GM23248 (cell line): ENCODE measurements at places on chromosomes 12 and 14.

DNA sequence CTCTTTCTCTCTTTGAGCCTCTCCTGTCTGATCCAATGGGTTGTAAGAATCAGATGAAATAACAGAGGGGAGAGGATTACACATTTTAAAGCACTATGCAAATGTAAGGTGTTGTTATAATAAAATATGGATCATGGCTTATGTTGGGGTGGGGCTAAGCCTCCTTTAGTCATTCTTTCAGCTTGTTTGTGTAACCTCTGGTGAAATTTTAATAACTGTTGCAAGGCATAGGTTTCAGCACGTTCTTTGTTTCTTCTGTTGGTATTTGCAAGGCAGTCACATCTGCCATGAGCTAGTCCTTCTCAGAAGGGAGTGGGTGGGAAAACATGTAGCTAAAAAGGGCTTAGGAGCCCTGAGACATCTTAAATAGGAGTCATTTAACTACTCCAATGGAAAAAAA lies 74.8 kb upstream of the FRMD6 start:
- DNase-seq: peak; percentile 78

GRCh38 chr14:102323102-102323501 lies 3.6 kb downstream of the ZNF839 start:
- peak; percentile 96 for DNase-seq

DNA sequence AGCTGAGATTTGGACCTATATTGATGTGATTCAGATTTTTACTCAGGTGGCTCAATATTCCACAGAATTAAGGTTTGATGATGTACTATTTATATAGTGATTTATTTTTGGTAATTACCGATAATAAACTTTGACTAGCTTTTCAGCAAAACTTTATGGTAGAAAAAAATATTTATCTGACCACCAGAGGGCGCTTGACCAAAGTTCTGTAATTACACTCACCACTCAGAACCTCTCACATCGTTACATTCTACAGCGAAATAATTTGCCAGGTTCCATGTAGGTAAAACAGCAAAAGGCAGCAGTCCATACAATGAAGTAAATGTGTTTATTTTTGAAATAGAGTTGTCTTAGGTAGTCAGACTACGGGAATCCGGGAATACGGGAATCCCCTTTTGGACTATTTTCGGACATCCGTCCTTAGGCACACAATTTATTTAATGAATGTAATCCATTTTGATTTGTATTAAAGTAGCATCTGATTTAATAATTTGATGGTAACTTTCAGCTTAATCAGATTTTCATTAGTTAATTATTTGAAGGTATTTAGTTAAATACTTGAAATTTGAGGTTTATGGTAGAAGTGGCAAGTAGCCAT lies 143.0 kb upstream of the DDHD1 start:
- peak; percentile 52 for DNase-seq

GRCh38 chr12:49819786-49820185 lies 8.4 kb downstream of the NCKAP5L start:
- peak; percentile 34 for DNase-seq

DNA sequence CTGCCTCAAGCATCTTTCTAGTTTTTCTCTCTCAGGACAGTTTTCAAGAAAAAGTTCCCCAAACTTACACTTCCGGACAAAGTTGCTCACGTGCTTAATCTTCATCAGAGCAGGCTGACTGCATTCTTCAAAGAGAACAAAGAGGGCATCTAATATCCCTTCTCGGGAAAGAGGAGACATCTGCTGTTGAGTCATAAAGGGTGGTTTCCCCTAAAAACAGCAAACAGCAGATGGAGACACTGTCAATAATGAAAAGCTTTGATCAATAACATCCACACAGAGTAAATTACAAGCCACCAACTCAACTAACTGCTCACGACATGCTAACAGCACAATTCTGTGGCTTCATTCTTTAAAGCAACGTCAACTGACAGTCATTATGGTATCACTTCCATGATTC lies 8.1 kb downstream of the CIT start:
- DNase-seq: peak; percentile 68

DNA sequence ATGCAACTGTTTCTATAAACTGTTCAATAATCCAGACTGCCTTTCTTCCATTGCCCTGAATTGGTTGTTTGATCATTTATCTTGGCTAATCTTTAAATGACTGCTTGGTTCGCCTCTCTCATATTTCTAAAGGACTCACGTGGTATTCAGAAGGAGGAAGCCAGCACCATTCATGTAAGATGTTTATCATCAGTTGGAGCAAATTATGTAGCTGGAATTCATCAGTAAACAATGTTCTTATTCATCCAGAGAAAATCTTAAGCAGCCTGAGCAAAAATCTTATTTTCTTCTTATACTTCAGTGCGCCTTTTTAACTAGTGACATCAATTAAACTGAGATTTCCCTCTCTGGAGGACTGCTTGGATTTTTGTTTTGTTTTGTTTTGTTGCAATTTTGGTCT lies 538.7 kb upstream of the TMEM132C start:
- DNase-seq: peak; percentile 41

DNA sequence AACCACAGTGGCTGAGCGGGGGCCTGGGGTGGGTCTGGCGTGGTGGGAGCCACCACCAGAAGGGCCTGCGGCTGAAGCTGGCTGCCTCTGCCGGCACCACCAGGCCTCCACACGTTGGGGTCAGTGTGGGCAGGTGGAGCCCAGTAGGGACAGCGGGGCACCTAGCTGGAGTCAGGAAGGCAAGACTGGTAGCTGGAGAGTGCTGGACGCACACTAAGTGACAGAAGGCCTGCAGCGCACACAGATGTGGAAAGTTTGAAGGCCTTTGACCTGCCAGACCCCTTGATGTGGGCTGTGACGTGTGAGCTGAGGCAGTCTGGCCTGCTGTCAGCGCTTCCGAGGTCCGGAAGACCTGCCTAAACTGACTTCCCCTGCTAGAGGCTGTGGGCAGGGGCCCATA lies 26.3 kb downstream of the RIN3 start:
- no peak for DNase-seq
